Activated CD4-positive, alpha-beta T cell treated with anti-CD3 and anti-CD28 coated beads, Interleukin-2, amount 10 ng/mL, durations not matched to agents 24 days and 14 days (primary cell): ENCODE measurements at places on chromosomes 3 and 15. TPM values are rescaled to one million over a fixed set of nuclear protein-coding genes. Genes with fewer than 3 reads are reported as not detected.
A peak's percentile ranks its signal among the peaks of the same experiment; 100 is the strongest.

DNA sequence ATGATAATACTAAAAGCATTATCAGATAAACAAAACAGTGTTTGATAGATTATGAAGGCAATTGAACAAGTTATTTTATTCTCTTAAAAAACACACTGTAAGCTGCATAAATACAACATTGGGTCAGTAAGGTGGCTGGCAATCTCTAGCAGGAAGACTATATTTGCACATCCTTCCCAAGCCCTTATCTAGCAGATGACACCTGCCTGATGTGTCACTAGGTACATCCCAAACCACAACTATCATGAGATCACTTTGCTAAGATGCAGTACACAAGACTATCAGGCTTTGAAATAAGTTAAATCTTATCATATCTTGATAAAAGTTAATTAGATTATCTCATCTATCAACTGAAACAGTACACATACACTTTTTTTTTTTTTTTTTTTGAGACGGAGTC, 417.4 kb downstream of the MECOM start:
- H3K4me3 ChIP-seq: no peak overlapping the region
- no peak for DNase-seq
- H3K4me1 ChIP-seq: peaks cover 2% of the 10 kb centered on the region
- H3K27me3 ChIP-seq: peaks cover 21% of the 10 kb centered on the region

DNA sequence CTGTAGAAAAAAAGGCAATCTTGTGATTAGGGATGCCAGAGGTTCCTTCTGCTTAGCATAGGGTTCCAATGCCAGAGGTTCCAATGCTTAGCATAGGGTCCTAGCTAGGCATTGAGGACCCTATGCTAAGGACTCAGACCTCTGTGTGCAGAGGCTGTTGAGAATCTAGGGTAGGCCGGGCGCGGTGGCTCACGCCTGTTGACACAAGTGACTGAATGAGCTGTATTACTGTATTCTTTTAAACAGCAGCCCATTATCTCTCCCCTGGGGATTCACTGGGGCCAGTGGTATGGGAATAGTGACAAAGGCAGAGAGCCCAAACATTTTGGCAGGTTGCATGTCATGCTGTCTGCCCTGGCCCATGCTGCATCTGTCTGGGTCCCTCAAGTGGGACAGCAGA, 16.2 kb downstream of the PAK6 start:
- H3K36me3 ChIP-seq: no peaks in the 10 kb centered on the region
- peaks cover 7% of the 10 kb centered on the region for H3K4me1 ChIP-seq
- no peak overlapping the region for H3K27ac ChIP-seq
- DNase-seq: no peak
- peaks cover 37% of the 10 kb centered on the region for H3K27me3 ChIP-seq

DNA sequence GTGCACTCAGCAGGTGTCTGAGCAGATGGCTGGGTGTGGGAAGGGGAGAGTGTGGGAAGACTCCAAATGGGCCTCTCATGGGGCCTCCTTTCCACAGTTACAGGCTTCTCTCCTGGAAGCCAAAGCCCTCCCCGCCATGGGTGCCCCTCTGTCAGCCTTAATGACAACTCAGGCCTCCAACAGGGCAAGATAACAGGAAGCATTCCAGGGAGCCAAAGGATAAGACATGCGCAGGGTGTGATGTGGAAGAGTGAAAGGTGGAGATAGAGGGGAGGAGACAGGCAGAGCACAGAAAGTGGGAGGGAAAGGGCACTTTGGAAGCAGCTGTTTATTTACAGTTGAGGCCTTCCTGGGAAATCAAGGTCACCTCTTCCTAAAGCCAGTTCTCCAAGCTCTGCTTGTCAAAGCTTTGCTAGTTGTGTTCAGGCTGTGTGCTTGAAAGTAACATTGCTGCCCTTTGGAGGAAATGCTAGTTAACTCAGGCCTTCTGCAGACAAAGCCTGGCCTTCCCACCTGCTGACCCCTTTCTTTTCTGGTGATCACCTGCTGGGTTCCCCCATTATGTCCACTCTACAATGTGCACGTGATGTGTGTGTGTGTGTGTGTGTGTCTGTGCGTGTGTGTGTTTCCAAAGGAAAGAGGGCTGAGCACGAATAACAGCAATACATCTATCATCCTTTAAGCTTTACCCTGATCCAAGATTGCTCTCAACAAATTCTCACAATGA, 35.2 kb upstream of the SMAD3 start:
- no peak overlapping the region for H3K4me3 ChIP-seq
- H3K27me3 ChIP-seq: peaks cover 13% of the 10 kb centered on the region
- H3K36me3 ChIP-seq: no peaks in the 10 kb centered on the region
- DNase-seq: no peak

- H3K27ac ChIP-seq: no peak overlapping the region
- H3K27me3 ChIP-seq: no peaks in the 10 kb centered on the region
- no peak overlapping the region for H3K4me3 ChIP-seq
- no peaks in the 10 kb centered on the region for H3K36me3 ChIP-seq
- no peaks in the 10 kb centered on the region for H3K4me1 ChIP-seq
- no peak for DNase-seq
Observed at GRCh38 chr3:41819236-41819635, 142.7 kb downstream of the ULK4 start.

GRCh38 chr3:24164967-24165602, 220.0 kb downstream of the NR1D2 start:
- no peaks in the 10 kb centered on the region for H3K4me1 ChIP-seq
- H3K27ac ChIP-seq: no peak overlapping the region
- peaks cover 2% of the 10 kb centered on the region for H3K27me3 ChIP-seq
- H3K36me3 ChIP-seq: no peaks in the 10 kb centered on the region
- DNase-seq: peak; percentile 34
- H3K4me3 ChIP-seq: no peak overlapping the region

GRCh38 chr3:126921085-126921824, 61.7 kb upstream of the PLXNA1 start:
- H3K36me3 ChIP-seq: no peaks in the 10 kb centered on the region
- no peak overlapping the region for H3K4me3 ChIP-seq
- DNase-seq: no peak
- H3K27me3 ChIP-seq: no peaks in the 10 kb centered on the region

GRCh38 chr3:147404000-147404799, 2.1 kb downstream of the ZIC4 start:
- H3K27me3 ChIP-seq: peaks cover 69% of the 10 kb centered on the region
- H3K27ac ChIP-seq: no peak overlapping the region
- H3K4me3 ChIP-seq: no peak overlapping the region
- peaks cover 6% of the 10 kb centered on the region for H3K4me1 ChIP-seq

- no peak for DNase-seq
- no peak overlapping the region for H3K4me3 ChIP-seq
- no peaks in the 10 kb centered on the region for H3K27me3 ChIP-seq
- no peaks in the 10 kb centered on the region for H3K36me3 ChIP-seq
- H3K4me1 ChIP-seq: no peaks in the 10 kb centered on the region
Observed at GRCh38 chr3:6516143-6516542, 344.8 kb upstream of the GRM7 start.

GRCh38 chr15:54312528-54312927, 334.3 kb downstream of the UNC13C start:
- H3K4me1 ChIP-seq: no peaks in the 10 kb centered on the region
- H3K27me3 ChIP-seq: no peaks in the 10 kb centered on the region
- no peak overlapping the region for H3K4me3 ChIP-seq
- no peaks in the 10 kb centered on the region for H3K36me3 ChIP-seq
- DNase-seq: no peak

- H3K4me1 ChIP-seq: peaks cover 32% of the 10 kb centered on the region
- no peaks in the 10 kb centered on the region for H3K27me3 ChIP-seq
- no peak overlapping the region for H3K4me3 ChIP-seq
Observed at GRCh38 chr3:52313188-52313773, 2.8 kb upstream of the DNAH1 start.

DNA sequence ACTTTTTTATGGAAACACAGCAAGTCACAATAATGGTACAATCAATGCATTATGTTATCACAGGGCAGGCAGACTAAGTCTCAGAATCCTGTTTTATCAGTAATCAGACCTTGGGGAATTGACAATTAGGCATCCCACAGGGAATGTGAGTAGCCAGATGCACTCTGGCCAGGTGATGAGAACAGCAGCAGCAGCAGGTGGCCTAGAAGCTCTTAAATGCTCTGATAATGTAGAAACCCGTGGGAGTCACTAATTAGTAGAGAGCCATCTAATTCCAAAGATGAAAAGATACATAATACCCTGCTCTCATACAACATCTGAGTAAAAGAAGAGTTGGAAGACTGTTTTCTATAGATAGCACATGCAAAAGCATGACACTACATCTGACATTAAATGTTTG, 12.6 kb downstream of the CEP152 start:
- no peak overlapping the region for H3K27ac ChIP-seq
- peaks cover 43% of the 10 kb centered on the region for H3K4me1 ChIP-seq
- H3K27me3 ChIP-seq: no peaks in the 10 kb centered on the region
- DNase-seq: no peak
- H3K36me3 ChIP-seq: peaks cover 27% of the 10 kb centered on the region
- no peak overlapping the region for H3K4me3 ChIP-seq

The TGM4 gene
- not detected in 2 replicates for total RNA-seq

The LAMB2 gene
- total RNA-seq: not detected in 2 replicates

The FRG2C gene
- not detected in 2 replicates for total RNA-seq

The GOLGA6L24 gene
- total RNA-seq: not detected in 2 replicates

The GPR87 gene
- 1.0 and 1.4 TPM in 2 replicates for total RNA-seq

The OR5K2 gene
- not detected in 2 replicates for total RNA-seq

The COL6A5 gene
- not detected in 2 replicates for total RNA-seq
